Left lobe of liver (tissue), 2 donors: ENCODE measurements at places on chromosomes 5 and 9.
A peak's percentile ranks its signal among the peaks of the same experiment; 100 is the strongest.

GRCh38 chr9:136445799-136446198, 6.2 kb upstream of the INPP5E start:
- no peak for DNase-seq

- no peak for DNase-seq
Measured at GRCh38 chr5:119902593-119902992, 273.2 kb downstream of the FAM170A start.

DNA sequence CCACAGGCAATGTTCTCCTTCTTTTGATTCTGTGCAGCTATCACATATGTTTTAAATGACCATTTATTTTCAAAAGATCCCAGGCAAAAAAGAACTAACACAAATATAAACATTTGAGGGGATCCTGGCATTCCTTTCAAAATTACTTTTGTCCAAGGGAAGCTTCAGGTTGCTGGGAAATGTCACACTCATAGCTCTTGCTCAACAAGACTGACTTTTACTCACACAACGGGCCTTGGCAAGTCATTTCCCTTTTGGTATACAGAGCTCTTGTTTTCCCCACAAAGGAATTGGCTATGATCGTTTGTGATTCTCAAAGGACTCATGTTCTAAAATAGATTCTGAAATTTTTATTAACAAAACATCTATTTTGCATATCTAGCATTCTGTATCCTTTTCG, 4.5 kb upstream of the PALM2AKAP2 start:
- DNase-seq: no peak

DNA sequence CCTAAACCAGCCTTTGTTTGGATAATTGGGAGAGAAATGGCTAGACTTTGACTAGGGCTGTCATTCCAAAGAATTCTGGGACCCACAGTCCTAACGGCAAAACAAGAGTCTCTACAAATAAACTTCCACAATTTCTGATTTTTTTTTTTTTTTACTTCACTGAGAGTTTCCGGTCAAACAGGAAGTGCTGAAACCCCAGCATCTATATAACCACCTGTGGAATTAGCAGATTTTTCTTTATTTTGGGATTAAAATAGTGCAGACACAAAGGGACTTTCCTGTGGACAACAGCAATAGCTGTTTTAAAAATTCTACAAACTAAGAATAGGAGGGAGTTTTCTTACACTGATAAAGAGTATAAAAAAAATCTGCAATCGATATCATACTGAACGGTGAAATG, 157.4 kb downstream of the ARSB start:
- DNase-seq: no peak

DNA sequence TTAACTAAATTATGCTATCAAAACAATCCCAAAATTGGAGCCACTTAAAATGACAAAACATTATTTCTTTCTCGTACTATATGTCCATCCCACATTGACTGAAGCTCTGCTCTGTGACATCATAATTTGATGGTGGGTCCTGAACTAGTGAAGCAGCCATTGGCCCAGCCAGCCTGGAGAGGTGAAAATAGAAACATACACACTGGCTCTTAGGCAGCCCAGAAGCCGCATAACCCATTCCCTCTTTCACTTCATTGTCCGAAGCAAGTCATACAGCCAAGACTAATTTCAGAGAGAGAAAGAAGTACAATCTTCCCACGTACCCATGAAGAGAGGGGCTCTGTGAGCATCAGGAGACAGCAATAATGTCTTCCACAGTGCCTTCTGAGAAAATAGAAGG, 342.5 kb downstream of the NFIB start:
- DNase-seq: no peak

GRCh38 chr5:138724470-138725146, 28.6 kb upstream of the CTNNA1 start:
- no peak for DNase-seq

- DNase-seq: peak; percentile 52
Measured at GRCh38 chr5:133942614-133943474, 25.6 kb downstream of the C5orf15 start.

GRCh38 chr5:138745268-138745667, 8.0 kb upstream of the CTNNA1 start:
- no peak for DNase-seq

DNA sequence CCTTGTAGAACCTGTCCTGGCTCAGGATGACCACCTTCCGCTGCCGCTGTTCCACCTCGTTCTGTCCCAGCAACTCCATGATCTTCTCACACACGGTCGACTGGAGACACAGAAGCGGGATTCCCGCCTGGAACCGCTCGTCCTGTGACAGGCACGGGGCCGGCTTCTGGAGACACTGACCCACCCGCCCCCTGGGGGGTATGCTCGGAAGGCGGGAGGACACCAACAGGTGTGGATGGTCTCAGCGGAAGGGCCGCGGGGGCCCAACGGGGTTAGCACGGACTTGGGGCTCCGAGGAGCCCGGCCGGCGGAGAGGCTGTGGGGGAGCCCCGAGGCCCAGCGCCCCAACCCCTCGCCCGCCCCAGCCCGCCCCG, 530 bp downstream of the UCK1 start:
- peak; percentile 65 for DNase-seq

DNA sequence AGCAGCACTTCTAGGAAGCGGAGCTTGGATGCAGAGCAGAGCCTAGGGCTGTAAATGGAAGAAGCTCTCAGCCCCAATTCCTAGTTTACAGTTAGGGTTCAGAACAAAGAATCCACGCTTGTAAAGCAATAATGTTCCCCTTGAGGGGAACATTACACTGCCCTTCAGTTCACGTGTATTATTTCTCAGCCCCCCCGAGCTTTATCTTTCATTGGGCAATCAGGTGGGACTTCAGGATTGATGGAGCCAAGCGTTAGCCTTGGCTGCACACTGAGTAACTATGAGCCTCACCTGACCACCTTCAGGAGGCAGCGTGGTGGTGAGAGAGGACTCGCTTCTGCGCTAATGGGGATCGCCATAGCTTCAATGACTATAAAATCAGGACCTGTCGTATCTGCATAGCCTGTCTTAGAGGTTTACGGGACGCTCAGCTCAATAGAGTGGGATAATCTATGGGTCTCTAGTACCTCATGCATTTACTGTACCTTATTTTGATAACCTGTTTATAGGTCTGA, 157.0 kb upstream of the RASEF start:
- no peak for DNase-seq

GRCh38 chr9:134136118-134136995, 475 bp downstream of the WDR5 start:
- DNase-seq: no peak

- DNase-seq: no peak
Measured at GRCh38 chr5:115815006-115815692, 1.3 kb downstream of the CDO1 start.

- DNase-seq: no peak
Measured at GRCh38 chr5:117892360-117892759, 1096.0 kb downstream of the DTWD2 start.

GRCh38 chr5:116303340-116303739, 218.5 kb downstream of the COMMD10 start:
- peak; percentile 58 for DNase-seq

DNA sequence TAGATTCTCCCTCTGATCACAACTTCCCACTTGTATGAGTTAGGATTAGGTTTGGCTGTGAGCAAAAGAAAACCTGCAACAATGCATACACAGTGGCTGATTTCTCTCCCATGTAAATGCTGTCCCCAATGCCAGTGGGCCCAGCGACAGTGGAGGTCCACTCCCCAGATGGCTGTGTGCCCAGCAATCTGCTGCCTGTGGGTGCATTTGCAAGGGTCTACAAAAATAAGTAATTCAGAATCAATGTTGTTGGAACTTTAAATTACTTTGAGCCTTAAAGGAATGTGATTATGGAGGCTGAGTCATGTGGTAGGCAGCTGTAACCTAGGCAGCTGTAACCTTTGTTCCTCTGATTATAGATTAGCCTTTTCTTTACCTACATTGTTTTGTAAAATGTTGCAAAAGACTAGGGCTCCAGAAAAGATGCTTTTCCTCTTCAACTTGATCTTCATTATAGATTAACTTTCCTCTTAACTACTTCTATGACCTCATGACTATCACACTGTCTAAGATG, 14.2 kb upstream of the MXD3 start:
- no peak for DNase-seq

- no peak for DNase-seq
Measured at GRCh38 chr9:77418226-77418625, 229.9 kb downstream of the GNA14 start.

GRCh38 chr5:130871346-130872086, 293.5 kb downstream of the HINT1 start:
- no peak for DNase-seq

GRCh38 chr9:12708562-12709298, 15.5 kb downstream of the TYRP1 start:
- no peak for DNase-seq

- DNase-seq: no peak
Measured at GRCh38 chr9:14151451-14151850, 162.5 kb downstream of the NFIB start.

GRCh38 chr9:136103651-136104487, 8.8 kb upstream of the NACC2 start:
- no peak for DNase-seq

DNA sequence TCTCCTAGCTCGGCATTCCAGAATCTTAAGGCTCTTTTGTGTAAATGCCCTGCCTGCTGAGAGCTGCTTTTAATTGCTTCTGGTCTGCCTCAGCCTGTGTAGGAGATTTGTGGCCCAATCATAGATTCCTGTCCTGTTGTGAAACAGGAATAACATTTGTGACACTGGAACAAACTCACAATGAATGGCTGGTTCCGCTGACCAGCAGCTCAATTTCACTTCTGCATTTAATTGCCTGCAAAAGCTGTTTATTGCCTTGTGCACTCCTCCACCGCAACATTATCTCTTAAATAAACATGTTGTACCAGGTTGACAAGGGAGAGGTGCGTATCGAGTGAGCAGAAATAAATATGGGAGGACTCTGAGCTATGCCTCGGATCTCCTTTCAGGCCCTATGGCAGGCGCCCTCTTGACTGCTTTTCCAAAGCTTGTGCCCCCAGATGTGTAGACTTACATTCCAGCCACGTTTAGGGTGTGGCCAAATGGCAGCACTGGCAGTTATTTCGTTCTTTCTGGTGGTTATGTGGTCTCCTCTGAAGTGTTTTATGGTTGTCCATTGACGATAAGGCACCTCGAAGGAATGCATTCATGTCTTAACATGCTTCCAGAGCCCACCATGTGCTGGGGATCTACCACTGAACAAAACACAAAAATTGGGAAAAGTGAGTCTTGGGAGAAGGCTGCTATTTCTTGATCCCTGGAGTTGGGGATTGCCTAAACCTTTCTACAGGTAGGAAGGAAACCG, 58.1 kb downstream of the DMRT1 start:
- no peak for DNase-seq

- no peak for DNase-seq
Measured at GRCh38 chr5:115452083-115452482, 92.5 kb downstream of the FEM1C start.

GRCh38 chr9:130857864-130858738, 23.0 kb downstream of the ABL1 start:
- DNase-seq: peak; percentile 63

DNA sequence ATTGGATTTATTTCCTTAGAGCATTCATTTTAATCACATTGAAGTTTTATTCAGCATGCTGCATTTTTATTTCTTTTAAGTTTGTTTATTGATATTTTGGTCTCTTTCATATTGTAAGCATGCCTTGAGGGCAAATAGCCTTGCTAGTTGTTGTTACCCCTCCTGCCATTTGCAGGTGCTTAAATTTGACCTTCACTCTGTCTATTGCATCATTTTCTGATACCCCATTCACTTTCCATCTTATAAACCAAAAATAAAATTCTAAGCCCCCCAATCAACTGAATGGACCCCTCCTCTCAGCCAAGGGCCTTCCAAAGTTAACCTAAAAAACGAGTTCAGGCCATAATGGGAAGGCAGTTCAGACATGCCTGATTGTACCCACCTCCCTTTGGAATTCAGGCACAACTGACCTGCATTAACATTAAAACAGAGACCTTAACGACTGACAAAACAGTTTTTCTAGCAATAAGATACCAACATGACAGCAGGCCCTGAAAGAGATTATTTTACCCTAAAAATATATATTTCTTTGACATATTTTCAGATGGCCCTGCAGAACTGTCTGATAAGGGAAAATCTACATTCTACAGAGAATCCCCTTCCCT, 32.1 kb downstream of the TARS1 start:
- DNase-seq: no peak

- no peak for DNase-seq
Measured at GRCh38 chr5:37799865-37800421, 39.9 kb downstream of the GDNF start.

DNA sequence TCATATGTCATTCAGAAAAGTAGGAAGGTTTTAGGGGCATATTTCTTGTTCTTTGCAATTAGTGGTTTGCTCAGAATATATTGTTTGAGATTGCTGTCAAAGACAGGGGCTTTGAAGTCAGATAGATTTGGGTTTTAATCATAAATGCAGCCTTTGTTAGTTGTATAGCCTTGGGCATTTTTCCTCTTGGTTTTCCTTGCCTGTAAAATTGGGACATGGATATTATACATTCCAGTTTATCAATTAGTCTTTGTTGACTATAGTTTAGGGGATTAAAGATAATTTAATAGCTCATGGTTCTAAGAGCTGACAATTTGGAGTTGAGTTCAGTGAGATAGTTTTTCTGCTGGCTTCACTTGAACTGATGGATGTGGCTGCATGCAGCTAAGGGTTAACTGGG, 88.9 kb downstream of the DMAC1 start:
- DNase-seq: no peak

GRCh38 chr5:151104795-151105194, 24.0 kb upstream of the TNIP1 start:
- DNase-seq: peak; percentile 89

DNA sequence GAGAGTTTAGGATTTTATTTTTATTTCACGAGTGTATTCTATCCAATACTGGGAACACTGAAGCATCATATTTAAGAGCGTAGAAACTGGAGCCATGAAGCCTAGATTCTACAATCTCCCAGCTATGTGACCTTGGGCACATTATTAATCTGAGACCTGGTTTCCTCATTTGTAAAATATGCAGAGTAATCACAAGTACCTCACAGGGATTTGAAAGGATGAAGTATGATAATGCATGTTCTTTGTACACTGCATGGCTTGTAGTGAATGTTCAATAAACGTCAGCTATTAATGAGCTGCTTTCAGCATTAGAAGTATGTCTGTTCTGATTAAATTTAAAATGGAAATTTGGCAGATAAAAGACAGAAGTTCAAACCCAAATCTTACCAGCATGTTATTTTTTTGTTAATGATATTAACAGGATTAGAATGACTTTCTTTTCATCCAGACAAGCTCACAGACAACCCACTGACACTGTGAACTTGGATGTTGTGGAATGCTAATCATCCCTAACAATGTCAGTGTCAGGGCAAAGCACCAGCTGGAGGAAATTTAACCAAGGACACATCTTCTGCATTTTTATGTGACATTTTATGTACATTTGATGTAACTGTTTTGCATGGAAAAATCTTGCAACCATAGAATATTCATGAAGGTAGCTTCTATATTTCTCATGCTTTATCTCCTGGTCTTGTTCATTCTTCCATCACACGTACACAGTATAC, 27.1 kb upstream of the CTXN3 start:
- DNase-seq: no peak
